ENCODE measurements at places on chromosomes 2 and 18.

- DNase-seq, result no peak
Observed at GRCh38 chr2:229566370-229566769, 148.0 kb downstream of the DNER start.

DNA sequence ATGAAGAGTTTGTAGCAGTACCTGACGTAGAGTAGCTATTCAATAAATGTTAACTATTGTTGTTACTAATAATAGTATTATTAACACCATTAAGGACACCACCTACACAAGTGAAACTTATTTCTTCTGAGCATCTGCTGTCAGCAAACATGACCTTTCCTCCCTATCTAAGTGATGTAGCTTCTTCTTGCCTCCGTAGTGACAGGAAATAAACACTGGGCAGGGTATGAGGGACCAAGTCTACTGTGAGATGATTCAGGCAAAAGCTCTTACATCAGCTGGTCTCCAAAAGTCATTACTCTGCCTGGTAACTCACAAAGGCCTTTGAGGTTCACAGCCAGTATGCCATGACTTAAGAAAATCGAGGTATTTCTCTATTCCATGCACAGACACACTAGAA is 750.5 kb downstream of the CPS1 start:
- DNase-seq, result no peak

- DNase-seq, result no peak
Observed at GRCh38 chr2:170118641-170119040, 59.3 kb upstream of the MYO3B start.

DNA sequence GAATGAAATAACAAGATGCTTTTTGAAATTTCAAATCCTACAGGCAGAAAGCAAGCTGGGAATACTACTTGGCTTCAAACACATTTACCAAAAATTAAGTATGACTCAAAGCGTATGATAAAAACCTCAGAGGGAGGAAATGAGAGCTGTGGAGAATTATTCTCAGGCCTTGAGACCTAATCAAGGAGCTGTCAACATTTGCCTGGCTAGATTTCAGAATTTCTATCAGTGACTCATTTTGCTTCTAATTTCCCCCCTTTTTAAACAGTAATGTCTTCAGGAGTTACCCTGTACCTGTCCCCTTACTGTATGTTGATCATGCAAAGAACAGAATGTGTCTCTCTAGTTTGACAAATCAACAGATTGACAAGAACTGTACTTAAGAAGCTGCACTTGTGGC is 1324.5 kb upstream of the DDX18 start:
- no peak for DNase-seq

GRCh38 chr2:168849610-168850009 is 40.6 kb downstream of the SPC25 start:
- DNase-seq, result peak; percentile 90

DNA sequence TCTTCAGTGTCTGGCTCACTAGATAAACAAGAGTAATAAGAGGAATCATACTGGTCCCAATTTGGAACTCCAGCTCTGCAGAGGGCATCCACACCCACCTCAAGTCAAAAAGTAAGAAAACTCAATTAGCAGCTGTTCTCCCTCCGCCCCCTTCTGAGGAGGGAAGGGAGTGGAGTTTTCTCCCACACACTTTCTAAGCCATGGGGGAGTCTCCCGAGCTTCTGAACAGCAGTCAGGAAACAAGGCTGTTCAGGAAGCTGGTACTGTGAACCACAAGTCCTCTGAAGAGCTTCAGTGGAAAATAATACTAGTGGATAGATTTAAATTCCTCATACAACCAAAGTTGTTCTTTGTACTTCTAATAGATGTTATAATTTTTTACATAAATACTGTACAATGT is 32.9 kb upstream of the SPTBN1 start:
- DNase-seq, result no peak

GRCh38 chr18:74768096-74768495 is 170.4 kb downstream of the ZNF407 start:
- no peak for DNase-seq

- DNase-seq, result no peak
Observed at GRCh38 chr2:23485261-23485660, 100.3 kb downstream of the KLHL29 start.

- no peak for DNase-seq
Observed at GRCh38 chr2:20722592-20723240, 55.8 kb downstream of the GDF7 start.

GRCh38 chr2:218221000-218221399 is 4.0 kb downstream of the ARPC2 start:
- DNase-seq, result peak; percentile 20

All from RPMI8226 (cell line).